ENCODE measurements at places on chromosomes 11 and 22. TPM values are rescaled to one million over a fixed set of nuclear protein-coding genes. Genes with fewer than 3 reads are reported as not detected.
A peak's percentile ranks its signal among the peaks of the same experiment; 100 is the strongest.

DNA sequence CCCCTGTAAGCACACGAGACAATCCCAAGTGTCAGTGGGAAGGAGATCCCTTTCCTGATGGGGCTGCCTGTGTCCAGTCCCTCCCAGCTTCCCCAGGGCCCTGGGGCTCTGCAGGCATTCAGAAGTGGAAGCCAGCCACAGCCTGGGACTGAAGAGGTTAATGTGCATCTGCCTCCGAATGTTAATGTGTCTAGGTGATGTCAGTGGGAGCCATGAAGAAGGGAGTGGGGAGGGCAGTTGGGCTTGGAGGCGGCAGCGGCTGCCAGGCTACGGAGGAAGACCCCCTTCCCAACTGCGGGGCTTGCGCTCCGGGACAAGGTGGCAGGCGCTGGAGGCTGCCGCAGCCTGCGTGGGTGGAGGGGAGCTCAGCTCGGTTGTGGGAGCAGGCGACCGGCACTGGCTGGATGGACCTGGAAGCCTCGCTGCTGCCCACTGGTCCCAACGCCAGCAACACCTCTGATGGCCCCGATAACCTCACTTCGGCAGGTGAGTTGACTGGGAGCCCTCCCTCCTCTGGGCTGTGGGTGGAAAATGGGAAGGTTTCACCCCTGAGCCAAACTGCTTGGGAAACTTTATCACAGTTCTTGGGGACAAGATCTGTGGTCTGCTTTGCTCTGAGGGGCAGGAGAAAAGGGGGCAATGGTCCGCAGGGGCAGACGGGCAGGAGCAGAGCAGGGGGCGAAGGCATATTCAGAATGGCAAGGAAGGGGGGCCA is at the start of gene MCHR1:
TSS of gene MCHR1 (plus strand) at position 236 of the 715 bp plus-strand sequence. CDS start at position 405, 169 bp downstream.
- H3K27me3 ChIP-seq: peaks cover 42% of the 10 kb centered on the region
- peak within 1 kb of the TSS; percentile 50 for H3K4me3 ChIP-seq
- peaks cover 7% of the 10 kb centered on the region for H3K4me1 ChIP-seq
- no peak for DNase-seq

DNA sequence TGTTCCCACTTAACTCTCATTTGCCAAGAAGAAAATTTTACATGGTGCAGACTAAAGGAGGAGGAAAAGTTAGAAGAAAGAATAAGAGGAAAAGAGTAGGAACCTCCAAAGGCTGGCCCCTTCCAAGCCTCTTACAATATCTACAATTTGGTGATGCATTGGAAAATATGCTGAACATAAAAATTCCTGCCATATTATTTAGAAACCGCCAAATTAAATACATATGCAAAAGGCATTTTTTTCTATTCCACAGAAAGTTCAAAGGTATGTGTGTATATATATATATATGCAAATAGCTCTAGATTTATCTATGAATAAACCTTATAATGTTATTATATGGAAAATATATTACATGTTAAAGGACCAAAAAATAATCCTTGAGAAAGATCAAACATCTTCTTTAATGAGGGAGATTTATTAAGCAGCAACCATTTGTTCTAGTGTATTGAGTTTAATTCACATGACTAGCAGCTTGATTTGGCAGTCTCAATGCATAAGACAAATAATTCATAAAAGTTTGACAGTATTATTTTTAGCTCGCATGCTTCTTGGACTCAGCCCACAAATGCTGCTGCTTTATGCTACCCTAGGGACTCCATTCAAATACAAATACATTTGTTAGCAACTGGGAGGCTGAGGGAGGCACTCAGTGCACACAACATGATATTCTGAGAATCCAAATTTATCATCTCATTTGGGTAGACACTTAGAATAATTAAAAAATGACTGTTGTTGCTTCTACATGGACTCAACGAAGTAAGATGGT is 184.9 kb downstream of the SBF2 start:
- no peak for DNase-seq
- no peak overlapping the region for H3K4me3 ChIP-seq
- no peak overlapping the region for H3K27ac ChIP-seq
- peaks cover 1% of the 10 kb centered on the region for H3K36me3 ChIP-seq
- H3K27me3 ChIP-seq: no peaks in the 10 kb centered on the region

- H3K27me3 ChIP-seq: peaks cover 64% of the 10 kb centered on the region
- H3K4me3 ChIP-seq: no peak overlapping the region
- peaks cover 1% of the 10 kb centered on the region for H3K4me1 ChIP-seq
- no peaks in the 10 kb centered on the region for H3K36me3 ChIP-seq
- DNase-seq: no peak
Observed at GRCh38 chr11:120012245-120012644, 125.7 kb downstream of the TRIM29 start.

DNA sequence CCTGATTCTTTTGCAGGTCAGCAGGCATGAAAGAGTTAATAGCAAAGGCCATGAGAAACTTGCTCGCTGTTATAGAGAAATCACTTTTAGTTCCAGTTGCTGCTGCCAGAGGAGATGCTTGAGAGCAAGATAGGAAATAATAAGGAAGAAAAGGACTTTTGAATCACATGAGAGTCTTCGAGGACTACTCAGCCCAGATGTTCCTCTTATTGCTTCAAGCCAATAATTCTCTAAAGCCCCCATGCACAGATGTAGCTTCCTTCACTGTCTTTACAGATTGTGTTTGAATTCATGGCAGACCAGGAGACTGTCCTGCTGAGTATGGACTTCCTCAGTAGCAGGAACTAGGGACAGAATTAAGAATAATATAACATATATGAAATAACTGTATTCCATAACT is 50.1 kb upstream of the OLFML1 start:
- H3K27ac ChIP-seq: no peak overlapping the region
- no peak overlapping the region for H3K4me3 ChIP-seq
- DNase-seq: no peak
- no peaks in the 10 kb centered on the region for H3K36me3 ChIP-seq
- H3K27me3 ChIP-seq: no peaks in the 10 kb centered on the region
- H3K4me1 ChIP-seq: no peaks in the 10 kb centered on the region

- no peak overlapping the region for H3K4me3 ChIP-seq
- DNase-seq: no peak
- H3K36me3 ChIP-seq: no peaks in the 10 kb centered on the region
- no peak overlapping the region for H3K27ac ChIP-seq
- H3K4me1 ChIP-seq: peaks cover 6% of the 10 kb centered on the region
Observed at GRCh38 chr11:122131126-122131525, 15.1 kb upstream of the BLID start.

Gene TMEM151A
- total RNA-seq: 0.57 TPM

DNA sequence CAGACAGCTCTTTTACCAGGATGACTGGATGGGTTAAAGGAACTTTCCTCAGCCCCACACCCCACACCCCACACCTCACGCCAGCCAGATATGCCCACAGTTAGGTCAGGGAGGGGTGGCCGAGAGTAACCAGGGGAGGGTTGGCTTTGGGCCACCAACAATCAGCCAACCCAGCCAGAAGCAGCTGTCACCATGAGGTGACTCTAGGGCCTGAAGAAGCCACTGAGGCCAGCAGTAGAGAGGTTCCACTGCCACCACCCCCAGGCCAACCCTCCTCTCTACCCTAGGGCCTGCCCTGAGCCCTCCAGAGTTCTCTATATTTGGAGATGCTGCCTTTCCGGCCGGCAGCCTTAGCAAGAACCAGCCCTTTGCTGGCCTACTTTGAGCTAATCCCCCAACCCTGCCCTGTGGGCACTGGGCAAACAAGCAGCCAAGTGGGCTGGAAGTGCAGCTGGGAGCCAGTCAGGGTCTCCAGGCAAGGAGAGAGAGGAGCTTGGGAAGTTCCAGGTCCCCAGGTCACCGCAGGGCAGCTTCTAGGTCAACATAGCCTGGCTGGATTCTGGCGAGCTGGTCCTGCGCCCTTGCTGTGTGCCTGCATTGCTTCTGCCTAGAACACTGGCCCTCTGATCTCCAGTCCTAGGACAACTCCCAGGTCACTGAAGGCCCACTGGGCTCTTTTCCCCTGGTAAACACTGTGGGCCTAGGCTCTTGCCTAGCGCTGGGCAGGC is 12.0 kb upstream of the SYT8 start:
- H3K27me3 ChIP-seq: peaks cover 11% of the 10 kb centered on the region
- H3K4me1 ChIP-seq: peaks cover 3% of the 10 kb centered on the region
- H3K27ac ChIP-seq: no peak overlapping the region
- DNase-seq: no peak
- H3K4me3 ChIP-seq: no peak overlapping the region
- no peaks in the 10 kb centered on the region for H3K36me3 ChIP-seq

DNA sequence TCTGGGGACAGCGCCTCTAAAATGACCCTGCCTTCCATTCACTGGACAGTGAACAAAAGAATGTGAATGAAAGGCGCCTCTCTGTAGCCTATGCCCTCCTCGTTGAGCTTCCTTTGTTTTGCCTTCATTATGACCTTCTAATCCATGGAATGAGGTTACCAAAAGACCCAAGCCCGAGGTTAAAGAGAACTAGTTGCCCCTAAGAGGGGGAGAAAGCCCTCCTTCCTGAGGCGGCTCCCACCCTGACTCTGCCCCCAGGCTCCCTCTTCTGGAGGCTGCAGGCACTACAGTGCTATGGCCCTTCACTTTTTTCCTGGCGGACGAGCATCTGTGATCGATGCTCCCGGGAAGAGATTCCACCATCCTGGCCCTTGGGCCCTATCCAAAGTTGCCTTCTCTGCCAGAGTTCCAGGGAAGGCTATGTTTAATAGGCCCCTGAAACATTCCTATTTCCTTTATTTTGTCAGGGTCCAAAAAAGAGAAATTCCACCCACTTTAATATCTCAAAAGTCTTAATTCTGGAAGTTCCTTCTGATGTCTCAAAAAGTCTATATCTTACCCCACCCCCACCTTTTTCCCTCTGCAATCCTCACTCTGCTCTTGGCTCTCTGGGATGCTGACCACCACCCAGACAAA is 147.3 kb downstream of the FEZ1 start:
- peak; percentile 81 for DNase-seq
- H3K36me3 ChIP-seq: peaks cover 5% of the 10 kb centered on the region
- H3K27ac ChIP-seq: peak overlapping the region; percentile 84
- H3K4me1 ChIP-seq: peaks cover 11% of the 10 kb centered on the region
- H3K4me3 ChIP-seq: no peak overlapping the region

DNA sequence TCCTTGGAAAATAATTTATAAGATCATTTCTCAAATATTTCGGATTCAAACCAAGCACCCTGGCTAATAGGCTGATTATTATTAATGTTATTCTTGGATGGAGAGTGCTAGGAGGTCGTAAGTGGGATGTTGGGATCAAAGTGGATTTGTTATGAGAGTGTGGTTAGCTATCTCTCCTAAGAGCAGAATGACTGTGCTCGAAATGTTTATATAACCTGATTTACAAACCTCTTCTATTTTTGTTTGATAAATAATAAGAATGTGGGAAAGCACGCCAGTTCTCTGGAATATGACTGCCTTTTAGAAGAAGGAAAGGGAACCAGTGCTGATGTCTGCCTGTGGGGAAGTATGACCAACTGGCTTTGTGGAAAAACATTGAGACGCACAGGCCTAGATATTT is 527.5 kb downstream of the NTM start:
- no peak for DNase-seq
- H3K4me3 ChIP-seq: no peak overlapping the region
- no peak overlapping the region for H3K27ac ChIP-seq
- H3K4me1 ChIP-seq: peaks cover 9% of the 10 kb centered on the region
- peaks cover 18% of the 10 kb centered on the region for H3K27me3 ChIP-seq
- no peaks in the 10 kb centered on the region for H3K36me3 ChIP-seq

GRCh38 chr11:114271316-114271715 is 24.9 kb upstream of the NNMT start:
- no peaks in the 10 kb centered on the region for H3K4me1 ChIP-seq
- H3K27ac ChIP-seq: no peak overlapping the region
- H3K36me3 ChIP-seq: no peaks in the 10 kb centered on the region
- H3K4me3 ChIP-seq: no peak overlapping the region
- no peak for DNase-seq

- H3K27ac ChIP-seq: peak overlapping the region; percentile 45
- H3K4me1 ChIP-seq: peaks cover 36% of the 10 kb centered on the region
- H3K36me3 ChIP-seq: no peaks in the 10 kb centered on the region
- H3K4me3 ChIP-seq: no peak overlapping the region
- DNase-seq: no peak
Observed at GRCh38 chr11:119739021-119739703, 10.2 kb upstream of the NECTIN1 start.

Gene IMMP1L
- 56.7 TPM for total RNA-seq

- peaks cover 13% of the 10 kb centered on the region for H3K27me3 ChIP-seq
- H3K36me3 ChIP-seq: no peaks in the 10 kb centered on the region
- no peak overlapping the region for H3K4me3 ChIP-seq
- H3K4me1 ChIP-seq: peaks cover 18% of the 10 kb centered on the region
Observed at GRCh38 chr11:113188371-113188834, 126.0 kb upstream of the TTC12 start.

Gene RSF1
- total RNA-seq: 91.8 TPM

Gene HIRA
- total RNA-seq: 45.3 TPM

DNA sequence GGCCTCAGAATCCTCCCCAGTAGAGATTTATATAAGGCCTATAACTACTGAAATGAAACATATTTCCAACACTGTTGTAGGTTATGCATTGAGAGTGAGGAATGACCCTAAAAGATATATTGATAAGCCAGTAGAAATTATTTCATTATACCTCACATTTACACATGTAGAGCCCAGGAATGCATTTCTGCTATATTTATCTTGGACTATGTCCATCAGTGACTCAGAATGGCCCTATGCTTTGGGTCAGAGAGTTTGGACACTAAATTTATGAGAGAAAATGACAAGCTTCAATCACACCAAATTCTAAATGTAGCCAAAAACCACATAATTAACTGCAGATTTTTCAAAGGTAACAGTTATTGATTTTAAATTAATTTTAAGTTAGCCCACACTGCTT is 761.9 kb downstream of the DLG2 start:
- no peak overlapping the region for H3K4me3 ChIP-seq
- H3K27ac ChIP-seq: no peak overlapping the region
- DNase-seq: no peak

Gene KCNJ1
- total RNA-seq: not detected

DNA sequence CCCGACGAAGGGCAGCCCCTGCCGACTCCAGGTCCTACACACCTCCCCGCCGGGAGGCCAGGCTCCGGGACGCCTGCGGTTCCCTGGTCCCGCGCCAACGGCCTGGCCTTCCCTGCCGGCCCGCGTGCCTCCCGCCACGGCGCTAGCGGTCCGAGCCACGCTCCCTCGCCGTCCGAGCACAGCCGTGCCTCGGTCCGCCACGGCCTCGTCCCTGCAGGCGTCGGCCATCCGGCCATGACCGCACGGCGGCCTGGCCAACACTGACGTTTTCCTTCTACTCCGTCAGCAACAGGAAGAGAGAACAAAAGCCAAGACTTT is 532 bp downstream of the EIF4G2 start:
- no peak for DNase-seq
- H3K4me1 ChIP-seq: peaks cover 43% of the 10 kb centered on the region
- H3K4me3 ChIP-seq: peak overlapping the region; percentile 93

All from progenitor cell of endocrine pancreas (in vitro differentiated cells).